Activated CD8-positive, alpha-beta memory T cell treated with anti-CD3 and anti-CD28 coated beads for 1 hour (primary cell): ENCODE measurements at places on chromosomes 4 and X.

- no peak for DNase-seq
Observed at GRCh38 chrX:98931216-98931615, 1478.9 kb downstream of the PCDH19 start.

DNA sequence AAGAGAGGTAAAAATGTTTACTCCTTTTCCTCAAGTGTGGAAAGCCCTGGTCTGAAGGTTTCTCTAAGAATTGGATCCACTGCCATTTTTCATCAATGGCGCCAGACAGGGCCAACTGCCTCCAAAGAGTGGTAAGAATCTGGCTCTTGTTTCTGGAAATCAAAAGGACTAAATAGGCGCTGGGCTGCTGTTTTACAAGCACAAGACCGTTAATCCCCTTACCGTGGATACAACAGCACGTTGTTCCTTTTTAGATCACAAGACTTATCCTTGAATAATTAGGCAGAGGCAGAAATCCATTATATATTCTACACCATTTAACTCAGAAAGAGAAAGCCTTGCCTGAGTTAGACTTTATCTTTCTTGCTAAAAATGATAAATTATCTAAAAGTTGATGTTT is 10.6 kb downstream of the CLTRN start:
- no peak for DNase-seq

DNA sequence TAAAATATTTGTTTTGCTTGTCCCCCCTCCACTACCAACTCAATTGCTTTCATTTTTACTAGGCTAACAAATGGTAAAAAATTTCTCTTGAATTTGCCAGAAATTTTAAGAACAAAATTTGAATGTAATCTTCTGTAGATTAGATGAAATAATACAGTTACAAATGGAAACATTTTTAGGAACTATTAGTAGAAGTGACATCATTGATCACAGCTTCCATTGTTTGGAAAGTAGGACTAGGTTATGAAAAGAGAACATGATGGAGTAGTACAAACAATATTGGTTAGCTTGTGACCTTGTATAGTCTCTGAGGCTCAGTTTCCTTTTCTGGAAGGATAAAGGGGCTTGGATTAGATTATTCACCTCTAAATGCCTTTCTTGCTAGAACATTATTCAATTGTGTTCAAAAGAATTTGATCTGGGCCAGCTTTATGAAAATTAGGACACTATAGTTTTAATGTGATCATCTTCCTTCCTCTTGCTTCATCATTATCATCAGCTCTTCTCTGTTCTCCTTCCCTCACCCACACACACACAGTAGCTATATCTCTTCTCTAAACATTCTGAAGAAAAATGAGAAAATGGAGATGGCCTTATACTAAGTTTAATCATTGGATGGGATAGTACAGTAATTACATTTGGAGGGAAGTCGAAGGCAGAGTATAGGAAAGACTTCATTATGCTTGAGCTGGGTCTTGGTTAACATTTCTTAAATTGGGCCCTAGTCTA is 9.9 kb downstream of the MTMR1 start:
- DNase-seq, result no peak

- no peak for DNase-seq
Observed at GRCh38 chrX:19630776-19631707, 115.7 kb upstream of the MAP3K15 start.

DNA sequence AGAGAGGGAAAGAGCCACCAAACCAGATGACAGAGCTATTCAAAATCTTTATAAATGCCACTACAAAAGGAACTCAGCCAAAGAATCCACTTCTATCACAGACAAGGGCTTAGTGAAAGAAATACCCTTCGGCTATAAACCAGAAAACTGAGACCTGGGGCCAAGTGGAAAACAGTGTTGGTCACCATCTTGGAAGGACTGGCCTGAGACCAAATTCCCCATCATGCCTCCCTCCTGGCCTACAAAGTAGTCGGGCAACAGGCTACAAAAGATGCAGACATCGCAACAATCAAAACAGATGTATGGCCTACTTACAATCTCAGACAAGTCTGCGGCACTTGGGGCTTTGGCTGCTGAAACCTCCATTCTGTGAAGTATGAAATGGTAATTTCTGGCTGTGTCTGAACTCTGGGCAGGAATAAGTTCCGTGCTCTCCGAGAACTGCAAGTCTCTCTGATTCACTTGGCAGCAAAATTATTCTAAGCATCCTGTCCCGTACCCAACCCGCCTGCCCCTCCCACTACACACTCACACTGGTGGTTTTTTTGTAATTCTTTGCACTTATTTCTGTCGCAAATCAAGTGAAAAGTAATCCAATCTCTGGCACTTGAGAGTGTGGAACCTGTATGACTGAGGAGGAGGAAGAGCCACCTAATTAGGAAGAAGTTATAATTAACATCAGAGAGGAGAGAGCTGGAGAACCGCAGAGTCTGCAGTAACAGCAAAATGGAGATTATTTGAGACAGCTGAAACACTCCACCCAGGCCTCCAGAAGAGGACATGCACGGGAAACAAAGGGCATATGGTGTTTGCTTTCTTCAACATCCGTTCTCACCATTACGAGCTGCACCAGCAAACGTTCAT is 87.8 kb downstream of the SH3KBP1 start:
- peak; percentile 26 for DNase-seq

DNA sequence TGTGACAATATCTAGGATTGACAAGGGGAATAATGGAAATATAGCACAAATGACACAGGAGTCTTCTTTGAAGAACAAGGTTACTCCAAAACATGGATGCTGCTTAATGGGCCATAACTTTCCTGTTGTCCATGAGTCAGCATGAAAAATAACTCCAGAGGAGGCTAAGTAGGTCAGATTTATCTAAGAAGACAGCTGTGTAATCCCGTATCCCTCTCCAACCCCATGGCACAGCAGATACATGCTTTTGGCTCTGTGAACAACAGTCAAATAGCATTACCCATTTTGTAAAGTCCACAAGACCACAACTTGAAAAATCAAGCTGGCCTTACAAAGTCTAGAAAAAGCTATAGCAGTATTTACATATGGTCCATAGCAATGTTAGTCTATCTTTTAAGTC is 2.1 kb upstream of the TMEM131L start:
- no peak for DNase-seq

GRCh38 chr4:8277356-8278008 is 7.9 kb downstream of the HTRA3 start:
- no peak for DNase-seq

GRCh38 chrX:7083468-7084396 is 63.8 kb upstream of the STS start:
- peak; percentile 5 for DNase-seq

DNA sequence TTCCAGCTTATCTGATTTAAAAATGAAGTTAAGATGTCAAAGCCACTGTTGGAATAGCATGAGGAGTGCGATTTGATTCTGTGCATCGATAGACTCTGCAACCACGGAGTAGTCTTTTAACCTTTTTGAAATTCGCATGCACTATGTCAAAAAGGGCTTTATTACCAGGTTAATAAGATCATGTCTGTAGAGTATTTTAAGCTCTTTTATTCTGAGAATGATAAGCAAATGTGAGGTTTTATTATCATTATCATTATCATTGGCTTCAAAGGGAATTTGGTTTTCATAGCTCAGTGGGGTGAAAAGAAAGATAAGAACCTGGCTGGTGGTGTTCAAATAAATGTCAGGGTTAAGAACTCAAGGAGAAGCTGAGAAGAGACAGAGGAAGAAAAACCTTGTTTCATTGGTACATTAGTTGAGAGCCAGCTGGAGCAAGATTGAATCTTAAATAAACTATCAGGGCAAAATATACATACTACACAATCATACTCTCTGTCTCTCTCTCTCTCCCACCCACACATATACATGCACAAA is 102.6 kb downstream of the MMRN1 start:
- no peak for DNase-seq

DNA sequence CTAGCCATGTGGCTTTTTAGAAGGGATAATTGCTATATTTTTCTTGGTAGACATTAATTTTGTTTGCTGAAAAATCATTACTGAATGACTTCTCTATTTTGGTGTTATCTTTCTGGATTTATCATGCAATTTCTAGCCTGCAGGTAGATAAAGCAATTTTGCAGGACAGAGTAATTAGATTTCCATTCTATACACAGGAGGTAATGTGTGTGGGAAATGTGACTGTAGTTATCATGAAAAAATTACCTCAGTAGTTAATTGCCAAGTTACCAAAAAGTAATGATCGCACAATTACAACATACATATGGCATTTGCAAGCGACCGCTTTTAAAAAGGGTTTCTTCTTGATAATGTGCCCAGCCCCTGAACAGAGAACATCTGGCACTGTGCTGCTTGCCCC is 66.1 kb downstream of the KIT start:
- DNase-seq, result no peak

DNA sequence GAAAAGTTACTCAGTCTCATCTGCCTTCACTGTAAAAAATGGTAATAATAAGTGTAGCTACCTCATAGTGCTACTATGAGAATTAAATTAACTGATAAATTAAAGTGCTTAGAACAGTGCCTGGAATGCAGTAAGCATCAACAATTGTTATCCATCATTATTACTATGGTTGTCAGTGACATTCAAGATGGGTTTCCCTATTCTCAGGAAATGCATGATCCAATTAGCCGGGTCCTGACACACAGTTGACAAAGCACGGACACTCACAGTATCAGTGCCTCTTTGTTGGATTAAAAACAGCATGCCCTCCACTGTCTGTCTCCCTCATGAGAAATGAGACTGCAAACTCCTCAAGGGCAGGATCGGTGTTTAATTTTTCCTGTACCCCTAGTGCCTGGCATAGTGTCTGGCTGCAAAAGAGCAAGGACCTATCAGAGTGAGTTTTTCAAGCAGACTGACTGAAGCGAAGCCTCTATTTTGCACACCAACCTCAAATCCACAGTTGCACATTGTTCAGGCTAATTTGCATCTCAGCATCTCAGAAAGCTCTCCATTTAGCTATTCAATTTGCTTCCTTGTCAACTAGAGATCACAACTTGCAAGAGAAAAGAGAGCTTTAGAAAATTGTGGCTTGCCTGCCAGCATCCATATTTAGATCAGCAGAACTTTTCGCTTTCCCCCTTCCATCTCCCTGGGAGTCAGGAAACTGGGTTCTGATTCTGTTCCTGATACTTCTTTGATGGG is 122.9 kb downstream of the LDB2 start:
- DNase-seq, result no peak

DNA sequence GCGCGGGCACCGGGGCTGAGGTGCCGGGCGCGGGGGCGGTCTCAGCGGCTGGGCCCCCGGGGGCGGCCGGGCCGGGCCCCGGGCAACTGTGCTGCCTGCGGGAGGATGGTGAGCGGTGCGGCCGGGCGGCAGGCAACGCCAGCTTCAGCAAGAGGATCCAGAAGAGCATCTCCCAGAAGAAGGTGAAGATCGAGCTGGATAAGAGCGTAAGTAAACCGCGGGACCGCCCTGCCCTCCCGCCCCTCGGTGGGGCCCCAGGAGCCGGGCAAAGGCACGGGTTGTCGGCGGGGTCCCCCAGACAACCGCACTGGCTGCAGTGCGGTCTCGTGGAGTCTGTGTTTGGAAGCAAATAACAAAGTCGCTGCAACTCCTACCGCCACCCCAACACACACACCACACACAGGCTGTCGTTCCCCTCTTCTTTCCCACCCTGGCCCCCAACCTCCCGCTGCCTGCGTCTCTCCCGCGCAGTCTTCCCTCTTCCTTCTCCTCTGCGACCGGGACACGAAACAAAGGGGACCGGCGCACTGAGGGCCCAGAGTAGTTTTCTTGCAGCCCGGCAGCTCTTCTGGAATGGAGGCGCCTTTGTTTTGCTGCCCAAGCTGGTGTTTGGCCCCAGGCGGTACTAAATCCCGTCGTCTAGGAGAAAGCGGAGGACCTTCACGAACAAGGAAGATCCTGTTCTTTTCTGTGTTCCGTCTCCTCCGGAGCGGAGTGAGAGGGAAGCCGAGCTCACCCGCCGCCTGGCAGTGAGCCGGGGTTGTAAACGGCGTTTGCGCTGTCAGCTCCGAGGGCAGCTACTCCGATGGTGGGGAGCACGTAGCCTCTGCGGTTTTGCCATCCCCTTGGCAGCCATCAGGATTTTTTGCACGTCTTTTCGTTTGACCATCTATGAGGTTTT is 788 bp downstream of the SAP30 start:
- DNase-seq, result no peak
